ENCODE measurements at places on chromosomes 5 and 9.

- no peak for DNase-seq
Measured at GRCh38 chr5:159240301-159240870, 22.7 kb upstream of the UBLCP1 start.

DNA sequence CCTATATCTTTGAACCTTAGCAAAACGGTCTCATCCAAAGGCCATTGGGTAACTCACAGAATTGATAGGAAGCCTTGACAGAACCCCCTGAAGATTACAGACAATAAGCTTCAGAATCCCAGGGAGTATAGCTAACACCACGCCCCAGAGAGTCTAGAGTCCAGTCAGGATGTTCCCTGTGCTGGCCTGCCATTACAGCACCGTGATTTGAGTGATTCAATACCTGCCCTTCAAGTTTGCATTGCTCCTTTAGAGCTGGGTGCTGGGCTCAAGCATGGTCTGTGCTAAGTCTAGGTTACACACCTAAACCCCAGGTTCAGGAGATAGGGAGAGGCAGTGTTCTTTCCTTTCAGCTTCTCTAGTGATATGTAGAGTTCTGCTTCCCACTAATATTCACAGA is 90.5 kb downstream of the RASEF start:
- no peak for DNase-seq

DNA sequence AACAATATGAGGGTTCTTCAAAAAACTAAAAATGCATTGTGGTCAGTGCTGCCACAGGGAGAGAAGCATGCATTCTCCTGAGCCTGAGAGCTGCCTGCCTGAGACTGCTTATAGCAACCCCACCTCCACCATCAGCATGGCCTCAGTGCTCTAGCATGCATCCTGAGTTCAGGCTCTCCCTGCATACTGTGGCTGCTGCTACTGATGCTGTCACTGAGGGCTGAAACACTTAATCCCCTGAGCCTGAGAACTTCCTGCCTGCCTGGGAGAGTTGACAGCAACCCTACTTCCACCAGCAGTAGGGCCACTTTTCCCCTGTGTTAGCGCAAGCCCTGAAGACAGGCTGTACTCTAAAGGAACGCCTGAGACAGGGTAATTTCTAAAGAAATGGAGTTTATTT is 206.0 kb downstream of the FBXO4 start:
- DNase-seq = no peak

DNA sequence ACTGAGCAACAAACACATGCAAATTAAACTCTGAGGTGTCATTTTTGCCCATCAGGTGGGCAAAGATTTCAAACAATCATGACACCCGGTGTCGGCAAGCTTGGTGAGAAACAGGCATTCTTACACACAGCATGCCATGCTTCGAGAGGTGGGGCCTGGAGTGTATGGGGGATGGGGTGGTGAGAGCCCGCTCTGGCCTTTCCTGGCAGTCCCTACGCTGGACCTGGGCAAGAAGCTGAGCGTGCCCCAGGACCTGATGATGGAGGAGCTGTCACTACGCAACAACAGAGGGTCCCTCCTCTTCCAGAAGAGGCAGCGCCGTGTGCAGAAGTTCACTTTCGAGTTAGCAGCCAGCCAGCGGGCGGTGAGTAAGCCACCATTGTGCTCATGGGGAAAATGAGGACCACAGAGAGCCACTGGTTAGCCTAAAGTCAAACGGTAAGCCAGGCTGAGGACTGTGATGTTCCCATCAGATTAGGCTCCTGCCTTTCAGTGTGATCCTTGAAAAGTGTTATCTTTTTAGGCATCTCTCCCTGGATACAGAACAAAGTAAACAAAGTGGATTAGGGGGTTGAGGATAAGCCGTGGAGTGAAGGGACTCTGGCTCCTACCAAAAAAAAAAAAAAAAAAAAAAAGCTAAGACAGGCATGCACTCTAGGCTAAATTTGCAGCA is 9.4 kb downstream of the MYOZ3 start:
- DNase-seq = no peak

GRCh38 chr9:75939536-75940111 is 49.2 kb downstream of the PCSK5 start:
- DNase-seq = no peak

DNA sequence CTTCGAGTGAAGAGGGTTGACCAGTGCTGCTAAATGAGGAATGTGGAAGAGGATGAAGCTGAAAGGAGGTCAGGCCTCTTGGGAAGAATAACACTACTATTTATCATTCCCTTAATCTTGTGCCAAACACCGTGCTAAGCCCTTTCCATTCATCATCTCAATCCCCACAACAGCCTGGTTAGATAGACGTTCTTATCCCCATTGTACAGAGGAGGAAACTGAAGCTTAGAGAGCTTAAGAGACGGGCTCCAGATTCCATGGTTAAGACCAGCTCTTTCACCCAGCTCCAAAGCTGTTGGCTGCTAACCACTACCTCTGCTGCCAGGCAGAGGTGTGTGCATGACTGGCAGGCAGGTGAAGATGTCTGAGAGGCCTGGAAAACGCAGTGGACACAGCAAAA is 868 bp upstream of the EPB41L4B start:
- no peak for DNase-seq

DNA sequence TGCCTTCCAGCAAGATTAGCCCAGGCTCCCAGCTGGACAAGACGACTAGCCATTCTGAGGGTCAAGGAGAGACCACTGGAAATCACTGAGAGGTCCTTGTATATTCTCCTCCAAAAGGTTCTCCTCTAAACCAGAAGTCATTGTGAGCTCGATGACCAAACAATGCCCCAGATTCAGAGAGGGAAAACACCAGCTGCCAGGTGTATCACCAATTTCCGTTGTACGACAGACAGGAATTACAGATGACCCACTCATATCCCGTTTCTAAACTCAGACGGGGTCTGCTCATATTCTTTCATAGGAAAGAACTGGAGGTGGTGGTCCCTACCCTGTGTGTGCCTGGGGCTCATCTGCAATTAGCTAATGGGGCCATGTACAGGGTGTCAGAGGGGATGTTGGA is 14.2 kb downstream of the FAXDC2 start:
- no peak for DNase-seq

GRCh38 chr9:12776513-12777055 is 1.8 kb downstream of the LURAP1L start:
- no peak for DNase-seq

- DNase-seq = no peak
Measured at GRCh38 chr9:18137815-18138214, 336.1 kb upstream of the ADAMTSL1 start.

DNA sequence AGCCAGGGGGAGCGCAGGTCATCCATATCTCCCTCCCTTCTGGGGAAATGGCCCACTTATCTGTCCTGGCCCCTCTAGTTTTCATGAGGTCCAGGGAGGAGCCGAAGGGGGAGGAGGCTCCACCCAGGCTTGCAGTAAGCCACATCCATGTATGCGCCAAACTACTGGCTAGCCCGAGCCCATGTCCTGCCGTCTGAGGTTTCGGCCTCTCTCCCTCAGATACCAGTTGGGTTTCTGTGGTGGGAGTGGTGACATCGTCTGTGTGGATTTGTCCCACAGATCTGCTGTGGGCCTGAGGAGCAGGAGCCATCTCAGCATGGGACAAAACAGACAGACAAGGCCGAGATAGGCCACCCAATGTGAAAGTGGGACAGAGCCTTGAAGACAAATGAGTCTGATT is 78.3 kb upstream of the ORM1 start:
- no peak for DNase-seq

DNA sequence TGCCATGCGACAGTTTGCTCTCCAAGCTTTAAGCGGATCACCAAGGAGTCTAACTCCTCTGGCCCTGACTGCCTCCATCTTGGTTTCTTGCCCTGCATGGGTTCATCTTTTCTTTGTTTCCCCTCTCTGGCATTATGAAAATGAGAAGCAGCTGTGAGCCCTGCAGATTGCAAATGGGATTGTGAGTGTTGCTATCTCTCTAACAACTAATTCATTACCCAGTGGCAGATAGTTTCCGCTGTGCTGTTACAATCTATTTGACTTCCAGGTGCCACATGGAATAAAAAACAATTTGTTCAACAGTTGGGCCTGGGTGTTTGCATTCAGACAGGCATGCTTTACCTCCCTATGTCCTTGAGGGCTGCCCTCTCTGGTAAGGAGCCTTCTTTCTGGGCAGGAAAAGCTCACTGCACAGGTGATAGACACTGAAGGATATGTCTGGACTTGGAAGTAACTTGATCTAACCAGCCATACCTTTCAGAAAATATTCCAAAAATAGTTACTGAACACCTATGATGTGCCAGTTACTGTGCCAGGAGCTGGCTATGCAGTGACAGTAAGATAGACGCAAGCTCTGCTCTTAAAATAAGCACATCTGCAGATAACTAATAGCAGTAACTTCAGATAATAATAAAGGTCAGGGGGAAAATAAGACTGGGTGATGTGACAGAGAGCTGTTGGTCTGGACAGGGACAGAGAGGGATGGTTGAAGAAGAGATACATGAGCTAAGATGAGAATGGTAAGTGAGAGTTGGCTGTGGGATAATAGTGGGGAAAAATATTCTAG is 40.1 kb downstream of the GRIA1 start:
- no peak for DNase-seq

GRCh38 chr5:152864991-152865390 is 459.9 kb upstream of the NMUR2 start:
- no peak for DNase-seq

- DNase-seq = no peak
Measured at GRCh38 chr9:72790989-72791388, 161.9 kb downstream of the ALDH1A1 start.

GRCh38 chr9:21801683-21802417 is 586 bp upstream of the MTAP start:
- peak; percentile 26 for DNase-seq

GRCh38 chr9:37432020-37432419 is 9.5 kb downstream of the GRHPR start:
- DNase-seq = no peak

- DNase-seq = no peak
Measured at GRCh38 chr5:14176888-14177287, 33.7 kb downstream of the TRIO start.

DNA sequence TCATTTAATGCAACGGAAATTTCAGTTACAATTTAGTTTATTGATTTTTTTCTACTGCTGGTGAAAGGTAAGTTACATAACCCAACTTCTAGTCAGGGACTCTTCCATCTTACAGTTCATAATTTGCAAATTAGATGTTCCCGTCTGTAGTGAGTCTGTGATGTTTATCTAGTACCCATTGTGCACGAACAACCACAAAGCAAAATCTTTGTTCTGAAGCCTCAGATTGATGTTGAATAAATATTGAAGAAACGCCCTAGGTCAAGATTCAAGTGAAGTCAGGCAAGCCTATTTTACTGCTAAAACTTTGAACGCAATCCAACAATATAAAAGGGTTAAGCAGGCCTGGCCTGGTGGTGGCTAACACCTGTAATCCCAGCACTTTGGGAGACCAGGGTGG is 43.1 kb downstream of the BASP1 start:
- no peak for DNase-seq

- DNase-seq = no peak
Measured at GRCh38 chr5:5278201-5278814, 138.2 kb downstream of the ADAMTS16 start.

DNA sequence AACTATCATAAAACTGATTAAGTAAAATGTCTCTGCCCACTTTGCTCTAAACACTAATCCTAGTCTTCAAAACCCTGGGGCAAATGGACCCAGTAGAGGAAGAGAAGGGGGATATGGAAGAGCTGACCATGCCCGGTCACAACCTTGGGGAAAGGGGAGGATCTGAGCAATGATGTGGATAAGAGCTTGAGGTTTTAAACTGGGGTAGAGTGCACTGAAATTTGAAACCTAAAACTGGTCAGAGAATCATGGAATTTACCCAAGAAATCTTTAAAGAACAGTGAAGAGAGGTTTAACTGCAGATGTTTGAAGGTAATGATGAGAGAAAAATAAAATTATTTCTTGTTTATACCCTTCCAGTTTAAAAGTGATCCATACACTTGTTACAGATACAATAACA is 110.8 kb downstream of the MRPS30 start:
- no peak for DNase-seq

GRCh38 chr5:174271316-174271715 is 225.8 kb downstream of the NSG2 start:
- no peak for DNase-seq

DNA sequence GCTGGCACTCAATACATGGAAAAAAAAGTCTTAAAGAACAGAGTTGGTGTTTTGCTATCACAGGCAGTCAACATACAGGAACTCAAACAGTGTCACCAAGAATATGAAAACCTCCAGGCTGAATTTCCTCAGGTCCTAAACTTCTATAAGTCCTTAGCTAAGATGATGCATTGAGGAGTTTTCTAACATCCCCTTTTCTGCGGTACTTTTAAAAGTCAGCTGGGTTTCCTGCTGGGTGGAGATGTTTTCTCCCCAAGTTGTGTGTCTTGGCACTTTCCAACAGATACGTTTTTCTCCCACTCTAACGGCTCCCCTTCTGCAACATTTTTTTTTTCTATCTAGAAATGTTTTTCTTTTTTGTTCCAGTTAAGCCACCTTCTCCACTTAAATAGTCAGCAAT is 244.8 kb upstream of the HAPLN1 start:
- DNase-seq = no peak

DNA sequence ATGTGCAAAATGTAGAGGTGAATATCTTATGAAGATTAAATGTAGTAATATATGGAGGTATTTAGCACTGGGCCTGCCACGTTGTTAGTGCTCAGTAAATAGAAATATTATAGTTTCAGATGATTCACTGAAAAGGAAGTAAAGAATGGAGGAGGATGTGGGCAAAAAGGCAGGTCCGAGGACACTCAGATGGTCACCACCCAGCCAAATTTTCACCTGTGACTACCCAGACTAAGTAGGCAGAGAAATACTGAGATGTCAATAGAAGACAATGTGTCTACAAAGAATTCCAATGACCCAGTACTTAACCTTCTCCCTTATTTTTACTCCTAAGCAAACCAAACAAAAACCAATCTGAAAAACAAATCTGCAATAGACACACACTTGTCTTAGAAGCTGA is 70.3 kb upstream of the ATP10B start:
- no peak for DNase-seq

DNA sequence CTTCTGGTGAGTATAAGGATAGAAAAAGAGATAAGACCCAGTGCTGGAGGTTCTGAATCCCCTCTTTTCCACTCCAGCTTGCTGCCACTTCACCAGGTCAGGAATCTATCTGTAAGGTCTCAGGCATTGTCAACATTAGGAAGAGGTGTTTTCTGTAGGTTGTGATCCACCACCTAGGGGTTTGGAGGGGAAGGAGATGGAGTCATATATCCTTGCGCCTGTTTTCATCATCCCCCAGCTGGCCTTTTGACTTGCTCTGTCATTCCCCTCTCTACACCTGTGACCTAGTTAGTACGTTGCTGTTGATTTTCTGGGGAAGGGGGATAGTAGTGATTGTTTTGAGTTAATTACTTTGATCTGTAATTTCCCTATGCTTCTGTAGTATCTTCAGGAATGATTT is 20.5 kb downstream of the SPINK5 start:
- no peak for DNase-seq

GRCh38 chr9:129320575-129321285 is 142.7 kb upstream of the IER5L start:
- peak; percentile 93 for DNase-seq

DNA sequence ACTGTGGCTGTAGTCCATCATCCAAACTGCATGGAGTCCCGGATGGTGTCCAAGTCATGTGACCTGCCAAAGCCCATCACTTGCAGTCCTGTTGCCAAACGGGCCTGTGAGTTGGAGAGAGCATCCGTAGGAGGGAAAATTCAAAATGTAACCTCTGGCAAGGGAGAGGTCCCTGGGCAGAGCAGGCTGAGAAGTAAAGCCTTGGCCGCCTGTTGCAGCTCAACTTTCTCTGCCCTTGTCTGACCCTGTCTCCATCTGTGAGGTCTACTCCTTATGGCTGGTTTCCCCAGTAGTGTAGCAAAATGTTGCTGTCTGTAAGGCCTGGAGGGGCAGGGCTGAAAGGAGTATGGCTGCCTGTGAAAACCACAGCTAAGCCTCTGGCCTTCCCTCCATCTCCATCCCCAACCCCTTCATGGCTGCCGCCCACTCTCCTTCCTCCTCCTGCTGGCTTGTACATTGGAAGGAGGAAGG is 163.5 kb downstream of the SEMA6A start:
- peak; percentile 84 for DNase-seq

All from cerebellum (tissue), 4 donors.